Hematopoietic multipotent progenitor cell treated with erythropoietin and hydrocortisone succinate and interleukin-3 and kit ligand, for 15 days (in vitro differentiated cells): ENCODE measurements at places on chromosomes 1 and 21.

GRCh38 chr21:31132574-31133242, 94.4 kb upstream of the KRTAP19-8 start:
- DNase-seq: no peak

- DNase-seq: no peak
These were observed 95.8 kb upstream of the USH2A start for GRCh38 chr1:216518844-216519627.

GRCh38 chr1:72434070-72434469, 151.7 kb upstream of the NEGR1 start:
- no peak for DNase-seq

GRCh38 chr1:7097938-7098592, 312.8 kb downstream of the CAMTA1 start:
- no peak for DNase-seq

- DNase-seq: no peak
These were observed 400.0 kb downstream of the MATN1 start for GRCh38 chr1:30323352-30323751.

DNA sequence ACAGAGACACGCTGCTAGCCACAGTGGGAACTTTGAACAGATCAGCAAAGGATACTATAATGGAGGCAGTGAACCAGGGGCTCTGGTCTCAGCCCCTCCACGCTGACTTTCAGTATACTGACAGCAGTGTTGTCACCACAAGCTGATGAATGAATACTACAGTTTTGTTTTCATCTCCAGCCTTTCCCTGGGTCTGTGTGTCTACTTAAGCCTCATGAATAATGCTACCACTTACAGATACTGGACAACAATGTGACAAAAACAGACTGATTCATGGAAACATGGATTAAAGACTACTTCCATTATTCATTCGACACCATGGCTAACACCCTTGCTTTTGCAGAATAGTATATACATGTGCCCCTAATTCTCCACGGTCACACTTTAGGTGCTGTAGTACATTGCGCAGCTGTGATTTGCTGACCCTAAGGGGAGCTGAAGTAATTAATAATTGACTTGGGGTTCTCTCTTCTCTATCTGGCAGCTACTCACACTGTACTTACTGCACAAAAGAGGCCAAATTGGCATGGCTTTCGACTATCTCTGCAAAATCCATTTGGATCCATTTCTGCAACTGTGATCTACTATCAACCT, 203.2 kb upstream of the LYPLAL1 start:
- no peak for DNase-seq
